ENCODE measurements at places on chromosomes 16 and 17.

GRCh38 chr16:2520784-2521531 is 787 bp downstream of the AMDHD2 start:
- no peak for DNase-seq

DNA sequence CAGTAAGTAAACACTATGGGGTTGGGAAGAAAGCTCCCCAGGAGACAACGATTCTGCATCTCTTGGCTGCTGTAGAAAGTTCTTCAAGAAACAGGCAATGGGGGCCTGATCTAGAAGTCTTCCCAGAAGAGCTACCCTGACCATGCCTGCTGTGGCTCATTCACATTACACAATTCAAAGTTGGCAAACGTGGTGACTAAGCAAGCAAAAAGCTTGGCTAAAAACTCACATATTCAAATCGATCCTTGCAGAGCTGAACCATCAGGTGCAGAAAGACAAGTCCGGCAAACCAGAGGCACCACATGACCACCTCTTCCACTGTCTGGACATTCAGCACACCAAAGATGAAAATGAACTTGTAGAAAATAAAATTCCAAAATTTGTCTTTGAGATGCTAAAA is 16.1 kb downstream of the AMFR start:
- DNase-seq: no peak

DNA sequence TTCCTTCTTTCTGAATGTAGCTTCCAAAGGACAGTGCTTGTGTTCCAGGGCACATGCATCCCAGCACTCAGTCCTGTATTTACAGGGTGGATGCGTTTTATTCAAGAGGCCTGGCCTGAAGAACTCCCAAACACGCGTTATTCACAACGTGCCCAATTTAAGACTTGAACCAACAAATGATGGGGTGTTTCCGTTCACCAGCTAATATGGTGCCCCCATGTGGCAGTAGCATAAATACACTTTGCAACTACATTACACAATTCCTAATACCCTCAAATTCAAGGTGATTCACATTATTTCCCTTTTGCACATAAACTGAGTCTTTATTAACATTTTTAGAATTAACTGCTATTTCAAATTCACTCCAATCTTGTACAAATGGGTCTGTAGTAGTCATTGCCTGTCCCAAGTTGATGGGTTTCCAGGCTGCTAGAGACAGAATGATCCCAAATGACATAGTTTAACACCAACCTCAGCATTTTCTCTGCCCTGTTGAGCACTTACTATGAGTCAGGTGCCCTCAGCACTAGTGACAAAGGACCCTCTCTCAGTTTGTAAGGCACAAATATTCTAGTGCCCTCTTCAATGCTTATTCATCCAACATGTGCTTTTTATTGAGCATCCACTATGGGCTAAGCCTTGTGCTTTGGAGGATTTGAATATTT is 26.9 kb downstream of the HSD17B2 start:
- no peak for DNase-seq

DNA sequence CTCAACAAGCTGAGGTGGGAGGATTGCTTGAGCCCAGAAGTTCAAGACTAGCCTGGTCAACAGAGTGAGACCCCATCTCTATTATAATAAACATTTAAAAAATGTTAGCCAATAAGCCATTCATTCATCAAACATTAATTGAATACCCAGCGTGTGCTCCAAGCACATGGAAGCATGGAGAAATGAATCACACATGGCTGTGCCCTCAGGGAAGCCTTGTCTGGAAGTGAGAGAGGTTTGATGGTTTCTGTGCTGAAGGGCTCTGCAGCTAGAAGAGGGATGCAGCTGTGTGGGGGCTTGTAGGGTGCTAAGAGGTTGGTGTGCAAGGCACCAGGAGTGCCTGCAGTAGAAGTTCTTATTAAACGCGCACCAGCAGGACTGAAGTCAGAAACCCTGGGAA is 11.2 kb downstream of the CYB5D2 start:
- DNase-seq: no peak

DNA sequence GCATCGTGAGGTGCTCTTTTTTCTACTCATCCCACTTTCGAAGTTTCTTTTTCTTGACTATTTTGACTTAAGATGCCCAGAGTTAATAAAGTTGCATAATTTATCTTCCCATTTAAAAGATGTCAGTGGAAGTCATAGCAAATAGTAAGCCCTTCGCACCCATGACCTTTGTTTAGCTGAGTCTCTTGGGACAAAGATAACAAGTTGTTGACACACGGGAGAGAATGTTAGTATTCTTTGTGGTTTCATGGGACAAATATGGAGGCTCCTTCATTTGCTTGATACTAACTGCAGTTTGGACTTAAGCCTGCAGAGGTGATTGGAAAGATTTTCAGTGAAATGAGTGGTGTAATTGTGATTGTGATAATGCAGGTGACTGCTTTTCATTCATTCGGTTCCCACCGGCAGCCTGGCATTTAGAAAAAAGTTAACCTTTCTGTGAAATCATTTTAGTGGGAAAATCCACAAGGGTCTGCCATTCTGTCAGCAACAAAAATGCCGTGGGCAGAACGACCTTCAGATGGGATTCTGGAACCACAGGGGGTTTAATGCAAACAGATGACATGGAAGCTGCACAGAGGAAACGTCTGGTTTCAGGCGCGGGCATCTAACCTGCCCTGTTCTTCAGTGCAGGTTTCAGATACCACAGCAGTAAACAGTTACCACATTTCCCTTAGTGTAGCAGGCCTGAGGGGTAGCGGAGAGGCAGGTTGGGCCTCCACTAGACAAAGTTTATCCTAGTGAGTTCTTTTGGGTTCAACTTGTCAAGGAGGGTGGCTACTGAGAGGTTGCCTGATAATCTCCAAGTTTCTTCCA is 123.0 kb downstream of the RPTOR start:
- no peak for DNase-seq

- DNase-seq: no peak
These were observed 132.7 kb upstream of the HSBP1 start for GRCh38 chr16:83674931-83675535.

DNA sequence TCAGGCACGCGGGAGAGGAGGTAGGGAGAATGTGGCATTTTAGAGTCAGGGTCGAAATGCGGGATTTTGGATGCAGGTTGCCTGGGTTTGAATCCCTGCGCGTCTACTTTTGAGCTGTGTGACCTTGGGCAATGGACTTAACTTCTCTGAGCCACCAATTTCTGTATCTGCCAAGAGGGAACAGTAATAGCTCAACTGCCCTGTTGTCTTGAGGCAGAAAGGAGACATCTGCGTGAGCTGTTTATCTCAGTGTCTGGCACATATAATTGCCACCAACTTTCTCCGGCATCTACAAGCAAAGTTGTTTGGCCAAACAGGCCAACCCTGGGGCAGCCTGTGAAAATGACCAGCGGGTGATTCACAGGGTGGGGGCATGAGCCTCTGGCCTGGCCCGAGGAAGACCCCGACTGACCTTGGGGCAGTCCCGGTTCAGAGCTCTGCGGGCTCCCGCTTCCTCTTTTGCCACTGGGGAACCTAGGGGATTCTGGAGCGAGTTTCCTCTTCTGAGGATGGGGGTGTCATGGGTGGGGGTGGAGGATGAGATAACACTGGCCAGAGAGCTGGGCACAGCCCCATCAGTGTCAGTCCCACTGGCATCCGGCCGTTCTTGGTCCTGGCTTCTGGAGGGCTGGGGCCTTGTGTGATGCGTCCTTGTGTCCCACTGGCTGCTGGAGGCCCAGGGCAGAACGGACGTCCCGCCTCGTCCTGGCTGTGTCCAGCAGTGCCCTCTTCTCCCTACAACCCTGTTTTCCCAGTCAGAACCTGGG is 1.3 kb downstream of the SNN start:
- DNase-seq: no peak

GRCh38 chr16:88891083-88891482 is 24.6 kb upstream of the PABPN1L start:
- DNase-seq: no peak

GRCh38 chr17:59669411-59669810 is 37.8 kb downstream of the PTRH2 start:
- no peak for DNase-seq

DNA sequence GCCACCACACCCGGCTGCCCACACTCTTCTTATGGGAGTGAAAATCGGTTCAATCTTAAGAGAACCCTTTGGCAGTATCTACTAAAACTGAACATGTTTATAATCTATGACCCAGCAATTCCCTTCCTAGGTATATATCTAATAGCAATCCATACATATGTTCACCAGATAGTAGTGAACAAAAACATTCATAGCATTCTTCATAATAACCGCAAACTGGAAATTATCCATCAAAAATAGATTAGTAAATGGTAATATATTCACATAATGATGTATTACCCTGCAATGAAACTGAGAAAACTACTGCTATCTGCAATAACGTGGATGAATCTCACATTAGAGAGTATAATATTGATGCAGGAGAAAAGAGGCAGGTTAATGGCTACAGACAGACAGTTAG is 23.1 kb downstream of the COPRS start:
- no peak for DNase-seq

GRCh38 chr17:7915179-7915610 is 894 bp downstream of the RNF227 start:
- DNase-seq: no peak

DNA sequence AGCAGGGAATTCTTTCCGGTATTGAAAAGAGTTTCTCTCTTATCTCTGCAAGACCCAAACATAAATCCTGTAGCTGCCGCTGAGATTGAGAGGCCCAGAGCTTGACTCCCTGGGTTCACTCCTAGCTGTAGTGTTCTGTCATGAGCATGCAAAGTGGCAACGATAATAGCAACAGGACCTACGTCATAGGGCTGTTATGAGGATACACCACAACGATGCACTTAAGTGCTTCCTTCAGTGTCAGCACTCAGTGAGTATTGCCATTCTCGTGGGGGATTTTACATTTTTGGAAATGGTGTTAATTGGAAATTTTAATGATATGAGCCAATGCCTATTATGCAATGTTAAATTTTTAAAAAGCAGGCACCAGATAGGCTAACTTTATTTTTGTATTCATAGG is 199.8 kb downstream of the CYLD start:
- no peak for DNase-seq

DNA sequence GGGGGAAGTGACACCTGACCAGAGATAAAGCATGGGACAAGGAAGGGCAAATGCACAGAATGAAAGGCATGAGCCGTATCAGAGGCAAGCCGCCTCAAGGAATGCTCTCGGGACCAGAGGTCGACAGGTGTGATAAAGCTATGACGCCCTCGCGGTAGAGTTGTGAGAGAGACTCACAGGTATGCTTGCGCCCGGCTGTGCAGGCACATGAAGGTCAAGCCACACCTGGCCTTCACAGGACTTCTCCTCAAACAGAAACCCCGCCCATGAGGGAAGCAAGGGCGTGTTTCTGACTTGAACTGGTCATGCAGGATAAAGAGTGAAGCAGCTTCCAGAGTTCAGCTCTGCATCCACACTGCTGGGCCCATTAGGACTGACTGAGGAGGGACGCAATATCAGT is 7.8 kb downstream of the NCBP3 start:
- DNase-seq: no peak

DNA sequence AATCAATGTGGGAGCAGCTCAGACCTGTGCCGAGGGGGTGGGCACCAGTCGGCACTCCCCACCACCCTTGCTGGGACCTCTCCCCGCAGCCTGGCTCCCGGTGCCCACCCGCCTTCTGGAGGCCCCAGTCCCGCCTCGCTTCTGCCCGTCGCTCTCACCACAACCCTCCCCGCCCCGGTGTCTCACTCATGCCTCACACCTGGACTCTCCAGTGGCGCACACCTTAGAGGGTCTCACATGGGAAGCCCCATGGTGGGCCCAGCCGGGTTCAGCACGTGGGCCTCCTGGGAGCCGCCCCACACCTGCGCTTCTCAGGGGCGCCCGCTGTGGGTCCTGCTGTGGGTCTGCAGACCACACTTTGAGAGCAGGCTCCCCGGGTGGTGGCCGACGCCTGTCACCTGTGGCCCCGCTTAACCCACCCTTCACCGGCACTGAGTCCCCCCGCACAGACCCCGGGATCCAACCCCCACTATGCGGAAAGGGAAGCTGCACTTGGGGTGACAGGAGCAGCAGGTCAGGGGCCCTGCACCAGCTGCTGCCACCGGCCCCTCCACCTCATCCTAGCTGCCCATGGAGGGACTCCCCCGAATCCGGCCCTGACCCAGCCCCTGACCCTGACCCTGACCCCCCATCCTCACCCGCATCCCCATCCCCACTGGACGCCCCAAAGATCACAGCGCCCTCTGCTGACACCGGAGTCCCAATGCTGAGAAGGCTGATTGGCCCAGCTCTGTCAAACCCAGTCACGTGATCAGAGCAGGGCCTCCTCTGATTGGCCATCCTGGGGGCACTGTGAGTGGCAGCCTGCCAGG is 27.4 kb upstream of the SLC38A10 start:
- no peak for DNase-seq

DNA sequence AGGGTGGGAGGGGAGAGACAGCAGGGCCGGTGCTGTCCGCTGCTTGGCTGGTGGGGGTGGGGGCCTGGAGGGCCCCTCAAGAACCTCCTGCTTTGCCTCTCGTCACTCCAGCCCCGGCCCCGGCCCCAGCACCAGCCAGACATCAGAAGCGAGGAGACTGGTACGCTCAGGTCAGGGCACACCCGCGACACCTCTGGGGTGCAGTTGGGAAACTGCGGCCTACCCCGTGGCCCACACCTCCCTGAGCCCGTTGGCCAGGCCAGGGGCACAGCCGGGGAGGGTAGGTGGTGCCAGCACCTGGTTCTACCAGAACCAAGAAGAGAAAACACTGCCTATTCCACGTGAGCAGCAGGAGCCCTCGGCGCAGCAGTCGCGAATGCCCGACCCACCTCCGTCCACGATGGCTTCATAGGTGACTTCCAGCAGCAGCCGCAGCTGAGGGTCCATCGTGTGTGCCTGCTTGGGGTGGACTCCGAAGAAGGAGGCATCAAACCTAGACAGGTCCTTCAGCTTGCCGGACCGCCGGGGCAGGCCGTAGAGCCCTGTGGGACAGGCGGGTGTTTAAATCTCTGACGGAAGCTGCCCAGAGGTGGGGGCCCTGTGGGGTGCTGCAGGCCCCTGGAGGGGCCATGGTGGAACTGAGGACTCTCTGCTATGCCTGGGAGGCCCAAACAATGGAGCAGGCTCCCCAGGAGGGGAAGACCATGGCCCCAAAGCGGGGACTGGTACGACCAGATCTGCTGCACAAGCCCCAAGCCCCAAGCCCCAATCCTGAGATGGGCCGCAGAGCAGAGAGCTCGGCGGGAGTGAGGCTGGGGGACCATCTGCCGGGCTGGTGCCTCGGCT is 2.9 kb downstream of the FASN start:
- no peak for DNase-seq

- DNase-seq: no peak
These were observed 61.0 kb upstream of the CHMP6 start for GRCh38 chr17:80930335-80931279.

DNA sequence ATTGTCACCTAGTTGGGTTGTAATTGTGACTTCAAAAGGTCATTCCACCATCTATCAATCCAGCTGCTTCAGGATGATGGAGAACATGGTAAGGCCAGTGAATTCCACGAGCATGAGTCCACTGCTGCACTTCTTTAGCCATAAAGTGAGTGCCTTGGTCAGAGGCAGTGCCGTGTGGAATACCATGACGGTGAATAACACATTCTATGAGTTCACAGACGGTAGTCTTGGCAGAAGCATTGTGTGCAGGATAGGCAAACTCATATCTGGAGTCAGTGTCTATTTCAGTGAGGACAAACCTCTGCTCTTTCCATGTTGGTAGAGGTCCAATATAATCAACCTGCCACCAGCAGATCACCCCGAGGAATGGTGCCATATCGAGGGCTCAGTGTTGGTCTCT is 650.9 kb downstream of the KCNJ2 start:
- no peak for DNase-seq

- no peak for DNase-seq
These were observed 26.0 kb upstream of the HNF1B start for GRCh38 chr17:37770631-37771518.
